ENCODE measurements at places on chromosomes 7 and 10. TPM values are rescaled to one million over a fixed set of nuclear protein-coding genes. Genes with fewer than 3 reads are reported as not detected.

OPALIN gene
- not detected for total RNA-seq

KLLN gene
- total RNA-seq = 0.38 TPM

INPP5A gene
- 101 TPM for total RNA-seq

SLC13A1 gene
- total RNA-seq = not detected

ZNF800 gene
- total RNA-seq = 35.8 TPM

AKR1C3 gene
- total RNA-seq = 19.4 TPM

VAX1 gene
- not detected for total RNA-seq

UCMA gene
- not detected for total RNA-seq

TBRG4 gene
- total RNA-seq = 68.3 TPM

SLC18A3 gene
- not detected for total RNA-seq

HOXA6 gene
- total RNA-seq = not detected

AKR1C4 gene
- total RNA-seq = not detected

ABI1 gene
- total RNA-seq = 38.3 TPM

SPDYE8 gene
- total RNA-seq = not detected

FAM3C gene
- total RNA-seq = 42.9 TPM

ST8SIA6 gene
- total RNA-seq = 10.1 TPM

KLHDC10 gene
- total RNA-seq = 27.9 TPM

CHST15 gene
- total RNA-seq = 5.6 TPM

RAPGEF5 gene
- total RNA-seq = 16.2 TPM

PPP1R9A gene
- total RNA-seq = 26.7 TPM

ENTPD1 gene
- total RNA-seq = 6.5 TPM

MYL10 gene
- not detected for total RNA-seq

CAMK1D gene
- 2.7 TPM for total RNA-seq

VIPR2 gene
- total RNA-seq = 16.1 TPM

RPA3 gene
- total RNA-seq = 20.0 TPM

CALML5 gene
- total RNA-seq = not detected

TMEM213 gene
- total RNA-seq = not detected

ZNF467 gene
- total RNA-seq = 7.0 TPM

HSPA12A gene
- total RNA-seq = 9.5 TPM

OR2A7 gene
- total RNA-seq = 0.44 TPM

GTPBP10 gene
- total RNA-seq = 27.6 TPM

CPA4 gene
- total RNA-seq = 0.46 TPM

PRSS37 gene
- not detected for total RNA-seq

PNLIPRP1 gene
- total RNA-seq = 0.69 TPM

CLEC5A gene
- total RNA-seq = 0.40 TPM

AVL9 gene
- total RNA-seq = 15.1 TPM

AGAP4 gene
- 4.3 TPM for total RNA-seq

C10orf62 gene
- total RNA-seq = not detected

BAIAP2L1 gene
- 0.88 TPM for total RNA-seq

TRIM50 gene
- total RNA-seq = not detected

LHFPL3 gene
- not detected for total RNA-seq

KAZALD1 gene
- total RNA-seq = 3.3 TPM

SPDYE9 gene
- total RNA-seq = not detected

ASZ1 gene
- total RNA-seq = not detected

Data from heart right ventricle (tissue), 16 donors.